ENCODE measurements at places on chromosomes 13 and 19.

DNA sequence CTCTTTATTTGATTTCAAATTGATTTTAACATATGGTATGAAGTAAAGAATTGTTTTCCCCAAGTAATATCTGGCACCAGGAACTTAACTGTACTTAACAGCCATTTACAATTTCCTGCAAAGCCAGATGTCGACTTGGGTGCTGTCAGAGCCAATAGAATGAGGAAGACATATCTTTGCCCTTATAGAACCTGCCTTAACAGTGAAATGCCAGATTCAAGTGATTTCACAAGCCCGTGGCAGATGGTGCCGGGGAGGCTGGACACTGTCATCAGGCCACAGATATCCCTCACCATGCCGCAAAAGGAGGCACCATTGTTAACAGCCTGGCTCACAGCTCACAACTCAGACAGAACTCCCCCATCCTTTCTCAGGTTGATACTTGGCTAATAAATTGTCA is 48.7 kb downstream of the ESD start:
- DNase-seq = no peak

GRCh38 chr19:41276231-41276630 is 12.1 kb downstream of the HNRNPUL1 start:
- no peak for DNase-seq

DNA sequence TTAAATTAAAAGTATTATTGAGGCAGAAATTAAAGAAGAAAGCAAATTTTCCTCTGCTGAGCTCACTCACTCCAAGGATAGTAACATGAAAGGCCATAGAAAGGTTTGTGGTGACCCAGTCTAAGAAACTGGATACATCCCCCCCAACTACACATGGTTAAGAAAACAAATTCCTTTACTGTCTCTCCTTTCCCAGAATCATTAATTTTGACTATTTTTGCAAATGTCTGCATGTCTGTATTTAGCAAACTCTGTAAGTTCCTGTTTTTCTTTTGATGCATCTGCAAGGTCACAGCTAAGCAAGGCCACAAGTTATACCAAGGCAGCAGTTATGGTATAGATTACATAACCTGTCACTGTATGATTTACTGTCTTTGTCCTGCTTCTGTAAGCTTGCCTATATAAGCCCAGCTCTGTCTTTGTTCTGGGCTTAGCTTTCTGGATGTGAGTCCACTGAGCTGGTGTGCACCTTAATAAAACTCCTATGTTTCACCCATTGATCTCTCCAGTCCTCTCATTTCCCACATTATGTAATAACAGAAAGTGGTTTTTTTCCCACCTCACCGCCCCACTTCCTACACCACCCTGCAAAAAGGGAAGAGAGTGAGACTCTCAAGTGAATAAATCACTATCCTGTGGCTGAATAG is 8.5 kb upstream of the ZNF83 start:
- no peak for DNase-seq

DNA sequence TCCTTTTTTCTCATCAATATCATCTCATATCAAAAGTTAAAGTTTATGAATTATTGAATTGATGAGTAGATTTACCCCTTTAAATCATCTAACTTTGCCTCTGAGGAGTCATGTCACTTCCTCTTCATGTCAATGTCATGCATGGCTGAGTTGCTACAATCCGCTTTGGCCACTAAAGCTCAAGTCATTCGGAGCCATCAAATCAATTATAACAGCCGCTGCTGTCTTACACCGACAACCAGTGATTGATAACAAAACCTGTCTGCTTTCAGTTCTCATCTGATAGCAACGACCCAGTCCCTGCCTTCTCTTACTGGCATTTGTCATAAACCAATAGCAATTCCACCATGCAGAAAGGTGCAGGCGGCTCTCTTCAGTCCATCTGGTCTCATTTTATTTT is 429.3 kb downstream of the DIAPH3 start:
- no peak for DNase-seq

GRCh38 chr13:59846845-59847620 is 316.7 kb downstream of the DIAPH3 start:
- DNase-seq = no peak

- DNase-seq = no peak
Observed at GRCh38 chr13:100473087-100473486, 115.5 kb downstream of the GGACT start.

- DNase-seq = no peak
Observed at GRCh38 chr13:29458419-29458818, 137.1 kb downstream of the SLC7A1 start.

DNA sequence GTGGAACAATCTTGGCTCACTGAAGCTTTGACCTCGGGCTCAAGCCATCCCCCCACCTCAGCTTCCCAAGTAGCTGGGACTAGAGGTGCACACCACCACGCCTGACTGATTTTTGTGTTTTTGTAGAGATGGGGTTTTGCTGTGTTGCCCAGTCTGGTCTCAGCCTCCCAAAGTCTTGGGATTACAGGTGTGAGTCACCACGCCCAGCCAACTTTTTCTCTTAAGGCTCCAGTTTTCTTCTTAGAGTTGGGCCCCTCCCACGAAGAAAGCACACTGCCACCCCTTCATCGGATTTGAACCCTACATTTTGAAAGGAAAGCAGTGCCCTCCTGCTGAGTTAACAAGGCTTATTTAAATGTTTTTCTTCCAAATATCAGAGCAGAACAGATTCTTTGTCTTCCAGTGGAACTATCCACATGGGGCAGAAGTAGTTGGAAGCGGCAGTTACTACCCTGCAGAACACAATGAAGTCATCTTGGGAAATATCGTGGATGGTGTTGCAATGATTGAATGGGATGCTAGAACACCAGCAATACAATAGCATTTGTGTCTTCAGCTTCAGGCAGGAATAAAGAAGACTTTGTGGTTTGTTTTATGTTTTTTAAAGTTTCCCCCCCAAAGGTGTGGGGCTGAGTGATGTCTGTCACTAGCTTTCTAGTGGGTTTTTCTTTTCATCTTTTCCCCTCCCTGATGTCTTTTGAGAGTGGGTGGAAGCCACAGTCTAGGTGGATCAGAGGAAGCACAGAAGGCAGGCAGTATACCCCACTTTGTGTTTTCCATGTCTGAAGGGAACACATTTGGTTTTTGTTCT is 8.9 kb downstream of the ACTN4 start:
- DNase-seq = no peak

DNA sequence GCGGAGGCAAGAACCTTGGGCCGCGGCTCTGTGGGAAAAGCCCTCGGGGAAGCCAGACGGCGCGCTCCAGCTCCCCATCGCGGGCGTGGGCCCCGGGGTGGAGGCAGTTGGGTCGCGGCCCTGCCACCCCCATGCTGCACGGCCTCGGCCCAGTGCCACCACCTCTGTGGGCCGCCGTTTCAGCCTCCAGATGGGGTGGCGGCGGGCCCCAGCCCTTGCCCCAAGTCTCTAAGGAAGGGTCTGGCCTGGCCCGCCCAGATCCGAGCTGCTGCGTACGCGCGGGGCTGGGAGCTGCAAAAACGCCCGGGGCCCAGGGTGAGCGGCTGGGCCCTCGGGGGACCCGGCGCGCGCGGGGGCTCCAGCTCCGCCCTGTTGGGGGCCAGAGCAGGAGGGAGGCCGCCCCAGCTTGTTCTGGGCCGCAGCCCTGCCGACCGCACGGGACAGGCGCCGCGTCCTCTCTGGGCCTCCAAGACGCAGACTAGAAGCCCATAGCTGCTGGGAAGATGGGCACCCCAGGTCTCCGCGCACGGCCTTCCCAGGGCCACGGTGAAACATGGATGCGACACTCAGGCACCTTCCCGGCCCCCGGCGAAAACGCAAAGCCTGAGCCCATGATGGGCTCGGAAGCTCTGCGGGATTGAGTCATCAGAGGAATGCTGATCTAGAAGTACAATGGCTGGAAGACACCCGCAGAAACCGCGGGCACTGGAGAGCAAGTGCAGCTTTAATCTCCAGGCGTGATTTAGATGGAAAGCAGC is 110.1 kb downstream of the KCTD15 start:
- DNase-seq = no peak

GRCh38 chr13:101917475-101917810 is 465.0 kb downstream of the ITGBL1 start:
- no peak for DNase-seq

- DNase-seq = no peak
Observed at GRCh38 chr13:77138813-77139212, 111.9 kb upstream of the FBXL3 start.

DNA sequence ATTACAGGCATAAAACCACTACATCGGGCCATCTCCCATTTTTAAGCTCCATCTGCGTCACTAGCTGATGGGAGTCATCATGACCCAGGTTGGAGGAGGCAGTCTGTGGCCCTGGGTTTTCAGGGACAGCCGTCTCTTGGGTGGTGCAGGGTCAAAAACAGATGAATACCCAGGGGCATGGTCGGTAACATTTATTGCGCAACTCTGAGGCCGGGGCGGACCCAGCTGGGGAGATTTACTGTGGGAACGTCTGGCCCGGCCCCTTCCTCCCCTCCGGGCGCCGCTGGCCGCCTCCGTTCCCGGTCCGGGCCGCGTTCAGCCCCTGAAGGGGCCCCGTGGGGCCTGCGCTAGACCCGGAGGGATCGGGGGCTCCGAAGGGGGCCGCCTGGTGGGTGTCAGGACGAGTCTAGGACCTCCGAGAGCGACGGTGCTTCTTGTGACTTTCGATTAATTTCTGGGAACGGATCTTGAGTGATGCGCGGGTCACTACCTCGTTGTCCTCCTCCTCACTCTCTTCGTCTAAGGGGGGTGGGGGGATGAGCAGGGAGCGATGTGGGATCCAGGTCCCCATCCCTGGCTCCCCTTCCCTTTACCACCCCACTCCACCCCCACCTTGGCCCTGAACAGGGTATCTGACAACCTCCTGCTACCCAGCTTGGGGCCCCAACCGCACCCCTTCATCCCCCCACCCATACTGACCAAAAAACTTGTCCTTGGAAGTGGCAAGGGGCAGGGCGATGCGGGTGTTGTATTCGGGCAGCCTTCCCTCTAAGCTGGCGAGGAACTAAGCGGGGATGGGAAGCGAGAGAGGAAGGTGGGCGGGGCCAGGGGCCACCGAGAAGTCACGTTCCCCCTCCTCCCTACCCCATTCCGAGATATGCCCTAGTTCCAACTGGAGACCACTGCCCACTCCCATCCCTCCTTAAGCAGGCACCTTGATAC is 1.6 kb upstream of the RGL3 start:
- no peak for DNase-seq

- no peak for DNase-seq
Observed at GRCh38 chr19:55391191-55391670, 5.5 kb downstream of the RPL28 start.

GRCh38 chr13:49213997-49214916 is 5.9 kb upstream of the MLNR start:
- DNase-seq = no peak

DNA sequence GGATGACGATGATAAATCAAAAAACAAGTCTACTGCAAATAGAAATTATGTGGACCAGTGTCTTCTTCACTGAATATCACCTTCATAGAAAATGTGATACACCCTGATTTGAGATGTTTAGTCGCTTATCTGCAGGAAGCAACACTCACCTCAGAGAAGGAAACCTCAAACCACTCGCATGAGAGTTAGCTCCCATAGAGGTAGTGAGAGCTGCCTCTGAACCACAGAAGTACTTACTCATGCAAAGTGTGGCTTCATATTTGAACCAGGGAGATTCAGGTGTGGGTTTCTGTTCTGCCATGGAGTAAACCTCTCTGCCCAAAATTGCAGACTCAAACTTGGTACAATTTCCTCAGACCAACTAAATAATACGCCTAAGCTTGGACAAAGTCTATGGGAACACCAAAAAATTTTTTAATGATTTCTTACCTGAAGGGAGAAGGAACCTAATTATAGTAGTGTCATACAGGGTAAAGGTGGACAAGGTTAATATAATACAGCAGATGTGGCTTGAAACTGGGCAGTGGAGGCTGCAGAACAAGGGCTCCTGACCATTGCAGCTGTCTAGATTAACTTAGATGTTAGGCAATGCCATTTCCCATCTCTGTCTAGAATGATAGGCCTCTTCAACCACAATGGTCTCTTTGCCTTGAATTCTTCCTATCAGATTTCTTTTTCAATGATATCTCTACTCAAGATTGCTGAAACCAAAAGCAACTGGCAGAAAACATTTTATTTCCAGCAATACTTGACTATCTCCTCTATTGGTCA is 29.6 kb upstream of the RCBTB2 start:
- DNase-seq = peak; percentile 64

GRCh38 chr13:50208826-50209335 is 193.6 kb downstream of the KCNRG start:
- no peak for DNase-seq

- no peak for DNase-seq
Observed at GRCh38 chr13:48573213-48574007, 40.5 kb upstream of the RCBTB2 start.

DNA sequence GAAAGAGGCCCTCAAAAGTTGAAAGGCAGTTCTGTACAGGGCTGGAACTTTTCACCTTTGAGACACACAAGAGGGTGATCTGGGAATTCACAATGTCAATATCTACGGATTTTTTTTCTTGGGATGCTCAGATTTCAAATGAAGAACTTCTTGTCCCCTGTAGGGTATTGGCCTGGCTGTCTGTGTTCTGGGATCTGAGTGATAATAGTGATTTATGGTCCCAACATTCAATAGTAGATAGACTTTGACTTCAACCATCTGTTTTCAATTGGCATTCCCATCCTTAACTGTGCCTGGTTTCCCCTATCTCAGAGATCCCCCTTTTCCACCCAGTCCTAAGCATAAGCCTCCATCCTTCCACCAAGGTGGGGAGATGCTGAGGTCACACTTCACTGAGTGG is 274.1 kb downstream of the COG6 start:
- DNase-seq = no peak

GRCh38 chr19:6099599-6099998 is 10.7 kb downstream of the RFX2 start:
- DNase-seq = no peak

DNA sequence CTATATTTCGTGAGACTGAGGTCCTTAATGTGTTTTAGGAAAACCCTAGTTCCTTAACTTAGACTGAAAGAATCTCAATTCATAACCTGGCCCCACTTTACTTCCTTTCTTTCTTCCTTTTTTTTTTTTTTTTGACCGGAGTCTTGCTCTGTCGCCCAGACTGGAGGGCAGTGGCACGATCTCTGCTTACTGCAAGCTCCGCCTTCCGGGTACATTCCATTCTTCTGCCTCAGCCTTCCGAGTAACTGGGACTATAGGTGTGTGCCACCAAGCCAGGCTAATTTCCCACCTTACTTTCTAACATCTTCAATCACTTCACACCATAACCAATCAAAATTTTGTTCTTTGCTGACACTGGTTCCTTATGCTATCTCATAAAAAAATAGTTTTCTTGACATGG is 2097.0 kb downstream of the PCDH9 start:
- DNase-seq = no peak

- no peak for DNase-seq
Observed at GRCh38 chr19:30153326-30154210, 211.5 kb downstream of the URI1 start.
